ENCODE measurements at places on chromosomes 3 and 15. TPM values are rescaled to one million over a fixed set of nuclear protein-coding genes. Genes with fewer than 3 reads are reported as not detected.

The PLA2G4F gene
- not detected for total RNA-seq

The PLSCR2 gene
- total RNA-seq, result not detected

The PLIN1 gene
- 0.17 TPM for total RNA-seq

The MANF gene
- 151 TPM for total RNA-seq

The PLA1A gene
- total RNA-seq, result 0.34 TPM

The NRROS gene
- total RNA-seq, result 24.5 TPM

The MORC1 gene
- total RNA-seq, result not detected

The MUC4 gene
- 0.15 TPM for total RNA-seq

The SLC6A1 gene
- not detected for total RNA-seq
